ENCODE measurements at places on chromosomes 4 and X. TPM values are rescaled to one million over a fixed set of nuclear protein-coding genes. Genes with fewer than 3 reads are reported as not detected.

The UGT2A1 gene
- total RNA-seq, result not detected

The TRO gene
- total RNA-seq, result 4.8 TPM

The ADRA2C gene
- 0.15 TPM for total RNA-seq

The MPC1L gene
- not detected for total RNA-seq
